NCI-H524 (cell line): ENCODE measurements at places on chromosomes 6 and 20.

- DNase-seq: no peak
Measured at GRCh38 chr6:14074476-14075094, 43.0 kb upstream of the CD83 start.

GRCh38 chr20:2914160-2914559, 40.9 kb downstream of the PTPRA start:
- peak; percentile 36 for DNase-seq

- DNase-seq: no peak
Measured at GRCh38 chr20:49234831-49235230, 15.6 kb downstream of the DDX27 start.

GRCh38 chr6:35468181-35468979, at the start of gene RPL10A:
Gene RPL10A (plus strand): TSS chr6:35468401. CDS start chr6:35468435, 34 bp downstream.
- DNase-seq: peak; percentile 91
